NCI-H69 (cell line): ENCODE measurements at places on chromosomes 2 and 18.

DNA sequence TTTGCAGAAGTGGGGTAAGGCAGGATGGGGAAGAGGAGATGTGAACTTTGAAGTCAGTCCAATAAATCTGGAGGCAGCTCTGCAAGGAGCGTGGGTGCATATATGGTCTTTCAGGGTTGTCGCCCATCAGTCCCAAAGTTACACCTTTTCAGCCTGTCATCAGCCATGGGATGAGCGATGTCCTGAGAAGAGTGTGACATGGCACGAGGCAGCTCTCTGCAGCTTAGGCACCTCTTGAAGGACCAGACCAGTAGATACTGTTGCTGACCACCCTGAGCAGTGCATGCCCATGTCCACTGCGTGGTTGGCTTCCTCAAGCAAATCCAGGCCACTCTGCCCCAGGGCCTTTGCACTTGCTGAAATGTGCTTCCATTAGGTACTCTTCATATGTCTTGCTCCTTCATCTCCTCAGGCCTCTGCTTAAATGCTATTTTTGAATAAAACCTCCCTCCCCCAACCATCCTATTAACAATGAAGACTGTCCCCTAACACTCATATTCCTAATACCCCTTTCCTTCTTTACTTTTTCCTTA lies 171.7 kb downstream of the ACTR3 start:
- no peak for DNase-seq

DNA sequence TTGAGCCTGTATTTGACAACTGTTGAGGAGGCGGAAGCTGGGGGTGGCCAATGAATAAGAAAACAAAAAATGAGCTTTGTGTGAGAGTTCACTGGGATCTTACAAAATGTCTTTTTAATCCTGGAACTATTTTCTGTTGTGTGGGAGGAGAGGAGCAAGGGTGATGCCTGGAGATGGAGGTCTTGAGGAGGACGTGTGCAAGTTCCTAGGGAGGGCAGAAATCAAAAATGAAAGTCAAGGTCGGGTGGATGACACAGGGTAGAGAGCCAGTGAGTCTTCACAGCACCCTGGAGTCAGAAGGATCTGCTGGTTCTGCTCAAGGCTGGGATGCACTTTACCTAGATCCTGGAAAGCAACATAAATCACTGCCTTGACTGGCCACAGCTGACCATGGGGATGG lies 180.3 kb upstream of the PKDCC start:
- no peak for DNase-seq

- no peak for DNase-seq
Observed at GRCh38 chr2:2824588-2824987, 493.5 kb upstream of the MYT1L start.

GRCh38 chr2:68878753-68879152 lies 7.6 kb upstream of the BMP10 start:
- DNase-seq: no peak

DNA sequence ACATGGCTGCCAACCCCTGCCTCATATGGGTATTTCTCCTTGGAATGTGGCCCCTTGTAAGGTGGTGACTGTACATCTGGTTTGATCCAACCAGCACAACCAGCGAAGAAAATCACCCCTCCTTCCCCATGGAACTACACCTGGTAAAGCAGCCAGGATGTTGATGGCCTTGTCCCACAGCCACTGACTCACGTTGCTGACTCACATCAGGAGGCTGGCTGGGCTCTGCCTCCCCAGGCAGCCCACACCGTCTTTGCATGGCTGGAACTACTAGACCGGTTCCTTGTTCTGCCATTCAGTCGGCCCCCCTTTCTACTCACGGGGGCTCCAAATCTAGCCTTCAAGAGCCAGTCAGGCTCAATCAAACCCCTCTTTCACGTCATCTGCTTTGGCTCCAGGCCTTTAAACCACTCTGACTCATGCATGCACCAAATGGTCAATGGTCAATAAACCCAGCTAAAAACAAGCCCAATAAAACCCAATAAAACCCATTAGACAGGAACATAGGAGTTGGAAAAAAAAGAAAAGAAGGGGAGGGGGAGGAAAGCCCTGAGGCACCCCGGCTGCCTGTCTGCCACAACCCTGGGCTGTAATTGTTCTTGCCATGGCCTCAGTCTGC lies 114.8 kb downstream of the PLB1 start:
- DNase-seq: no peak

DNA sequence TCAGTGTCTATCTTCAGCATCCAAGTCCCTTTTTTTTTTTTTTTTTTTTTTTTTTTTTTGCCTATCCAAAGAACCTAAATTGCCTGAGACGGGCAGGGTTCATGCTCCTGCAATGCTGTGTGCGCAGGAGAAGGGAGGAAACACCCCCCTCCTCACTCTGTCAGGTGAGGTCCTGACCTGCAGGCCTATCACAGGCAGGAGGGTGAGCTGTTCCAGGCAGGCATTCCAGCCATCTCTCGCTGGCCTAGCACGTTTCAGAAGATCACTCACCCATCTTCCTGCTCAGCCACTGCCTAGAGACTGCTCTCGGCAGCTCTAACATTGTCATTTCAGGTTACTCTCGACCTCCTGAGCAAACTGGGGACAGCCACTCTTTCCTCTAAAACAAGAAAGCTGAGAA lies 48.4 kb upstream of the LAPTM4A start:
- no peak for DNase-seq

GRCh38 chr2:72138921-72139381 lies 8.7 kb downstream of the CYP26B1 start:
- DNase-seq: no peak

DNA sequence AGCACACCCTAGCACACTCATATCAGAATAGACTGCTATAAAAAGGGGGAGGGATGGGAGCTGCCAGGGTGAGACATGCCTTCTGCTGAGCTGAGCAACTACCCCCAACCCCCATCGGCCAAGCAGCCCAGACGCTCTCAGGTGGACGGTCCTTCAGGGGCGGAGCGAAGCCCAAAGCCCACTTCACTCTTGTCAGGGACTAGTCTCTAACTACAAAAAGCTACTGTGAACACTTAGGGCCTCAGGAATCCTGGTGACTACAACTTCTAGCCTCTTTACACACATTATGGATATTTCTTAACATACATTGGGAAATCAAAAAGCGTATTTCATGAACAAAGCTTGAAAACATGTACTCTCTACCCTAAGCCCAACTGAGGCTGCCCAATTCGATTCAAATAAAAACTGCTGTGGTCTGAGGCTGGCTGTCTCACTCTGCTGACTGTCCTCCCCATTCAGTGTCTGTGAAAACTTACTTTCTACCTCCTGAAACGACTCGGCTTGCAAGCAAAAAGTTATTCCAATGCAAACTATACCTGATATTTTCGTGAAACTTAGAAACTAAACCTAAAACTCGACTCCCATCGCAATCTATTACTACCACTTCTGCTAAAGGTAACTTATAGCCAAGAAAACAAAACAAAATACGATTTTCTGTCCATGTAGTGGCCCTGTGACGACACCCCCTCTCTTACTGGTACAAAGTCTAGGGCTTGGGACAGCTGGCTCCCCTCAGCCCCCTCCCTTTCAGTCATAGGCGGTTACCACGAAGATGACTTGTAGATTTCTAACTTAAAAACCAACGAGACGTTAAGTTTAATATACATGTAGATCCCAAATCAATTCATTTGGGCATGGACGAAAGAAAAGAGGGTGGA lies 1.2 kb downstream of the SERTAD2 start:
- peak; percentile 44 for DNase-seq

DNA sequence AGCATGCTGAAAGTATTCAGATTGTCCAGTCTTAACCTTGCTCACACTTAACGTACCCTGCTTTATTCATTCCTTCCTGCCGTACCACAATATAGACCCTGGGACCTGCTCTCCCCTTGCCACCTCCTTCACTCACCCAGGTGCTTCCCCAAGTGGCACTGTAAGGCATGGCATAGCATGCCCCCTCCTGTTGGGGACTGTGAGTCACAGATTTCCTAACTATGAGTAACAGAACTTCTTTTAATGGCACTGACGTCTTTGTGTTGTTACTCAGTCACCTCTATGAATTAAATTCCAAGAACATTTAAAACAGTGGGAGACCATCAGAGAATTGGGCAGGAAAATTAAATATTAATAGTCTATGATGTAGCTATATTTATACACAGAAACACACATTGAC lies 117.2 kb downstream of the CTNNA2 start:
- peak; percentile 7 for DNase-seq

DNA sequence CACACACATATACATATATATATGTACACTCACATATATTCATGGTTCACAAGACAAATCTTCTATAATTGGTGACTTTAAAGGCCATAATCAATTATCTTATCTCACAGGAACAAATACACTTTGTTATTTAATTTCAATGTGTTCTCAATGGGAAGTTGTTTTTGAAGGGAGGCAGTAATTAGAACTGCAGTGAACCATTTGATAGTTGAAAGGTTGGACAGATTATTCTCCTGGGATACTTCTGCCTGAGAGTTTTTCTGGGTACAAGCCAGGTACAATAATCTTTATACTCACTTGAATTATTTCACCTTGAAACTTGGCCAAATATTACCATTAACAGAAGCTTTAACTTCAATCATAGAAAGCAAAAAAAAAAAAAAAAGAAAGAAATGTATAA lies 546.6 kb upstream of the LRRTM4 start:
- DNase-seq: peak; percentile 24

GRCh38 chr2:179677077-179677688 lies 184.2 kb downstream of the ZNF385B start:
- DNase-seq: no peak

GRCh38 chr2:180124273-180125139 lies 117.4 kb upstream of the CWC22 start:
- peak; percentile 69 for DNase-seq

DNA sequence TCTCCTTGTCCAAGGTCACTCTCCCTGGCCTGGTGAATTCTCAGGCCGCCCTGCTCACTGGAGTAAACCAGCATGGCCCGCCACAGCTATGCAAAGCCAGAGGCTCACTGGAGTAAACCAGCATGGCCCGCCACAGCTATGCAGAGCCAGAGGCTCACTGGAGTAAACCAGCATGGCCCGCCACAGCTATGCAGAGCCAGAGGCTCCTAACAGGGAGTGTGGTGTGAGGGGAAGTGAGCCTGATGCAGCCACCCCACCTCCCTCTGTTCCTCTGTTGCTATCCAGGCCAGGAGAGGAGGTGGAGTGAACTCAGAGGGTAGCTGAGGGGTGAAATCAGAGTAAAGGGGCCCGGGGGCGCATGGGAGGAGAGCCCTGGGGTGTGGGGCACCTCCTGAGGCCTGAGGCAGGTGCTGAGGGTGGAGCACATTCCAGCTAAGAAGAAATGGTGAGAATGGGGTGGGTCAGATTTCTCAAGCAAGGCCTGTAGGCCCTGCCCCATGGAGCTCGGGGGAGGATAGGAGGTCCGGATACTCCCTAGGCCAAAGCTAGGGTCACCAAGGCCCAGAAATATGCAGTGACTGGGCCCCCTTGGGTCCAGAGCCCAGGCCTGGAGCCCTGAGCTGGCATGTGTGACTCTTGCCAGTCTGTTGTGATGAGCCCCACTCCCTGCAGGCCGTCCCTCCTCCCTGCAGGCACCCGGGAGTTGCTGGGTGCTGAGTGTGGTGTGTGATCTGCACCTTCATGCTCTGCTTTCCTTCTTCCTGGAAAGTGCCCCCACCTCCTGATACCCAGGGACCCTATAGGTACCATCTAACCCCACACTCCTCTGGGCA lies 1.5 kb downstream of the ATP6V1B1 start:
- DNase-seq: no peak

DNA sequence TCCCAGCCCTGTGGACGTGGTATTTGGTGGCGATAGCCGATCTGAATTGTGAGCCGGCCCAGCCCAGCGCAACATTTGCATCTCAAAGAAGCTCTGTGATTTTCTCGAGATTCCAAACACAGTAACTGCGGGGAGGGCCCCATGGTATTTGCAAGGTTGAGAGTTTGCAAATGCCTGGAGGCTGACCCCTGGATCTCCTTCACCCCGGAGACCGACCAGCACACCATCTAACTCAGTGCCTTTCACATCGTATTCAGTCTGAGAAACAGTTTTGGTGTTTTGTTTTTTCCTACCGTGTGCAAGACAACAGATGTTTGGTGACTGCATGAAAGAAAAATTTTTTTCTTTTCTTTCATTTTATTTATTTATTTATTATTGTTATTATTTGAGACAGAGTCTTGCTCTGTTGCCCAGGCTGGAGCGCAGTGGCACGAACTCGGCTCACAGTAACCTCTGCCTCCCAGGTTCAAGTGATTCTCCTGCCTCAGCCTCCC lies 40.3 kb downstream of the MYCN start:
- DNase-seq: no peak

GRCh38 chr2:207149249-207150213 lies 16.2 kb downstream of the KLF7 start:
- peak; percentile 75 for DNase-seq

DNA sequence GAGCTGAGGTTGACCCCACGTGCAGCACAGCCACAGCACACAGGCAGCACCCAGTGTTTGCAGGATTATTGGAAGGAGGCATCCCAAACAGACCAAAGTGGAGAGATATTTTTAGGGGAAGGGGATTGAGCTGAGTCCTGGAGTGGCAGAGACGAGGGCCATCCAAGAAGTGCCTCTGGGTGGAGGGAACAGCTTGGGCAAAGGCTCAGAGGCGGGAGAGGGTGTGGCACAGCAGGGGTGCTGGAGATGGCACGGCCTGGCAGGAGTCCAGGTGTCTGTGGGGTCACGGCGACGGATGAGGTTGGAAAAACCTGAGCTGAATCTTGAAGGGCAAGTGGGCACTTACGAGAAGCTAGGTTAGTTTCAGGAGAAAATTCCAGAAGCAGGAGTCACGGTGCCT lies 60.6 kb downstream of the INHBB start:
- no peak for DNase-seq
